ENCODE measurements at places on chromosomes 7 and 10.

- no peak for DNase-seq
Measured at GRCh38 chr7:131657881-131658280, 101.5 kb upstream of the PODXL start.

- no peak for DNase-seq
Measured at GRCh38 chr7:116337018-116337417, 126.7 kb downstream of the TES start.

DNA sequence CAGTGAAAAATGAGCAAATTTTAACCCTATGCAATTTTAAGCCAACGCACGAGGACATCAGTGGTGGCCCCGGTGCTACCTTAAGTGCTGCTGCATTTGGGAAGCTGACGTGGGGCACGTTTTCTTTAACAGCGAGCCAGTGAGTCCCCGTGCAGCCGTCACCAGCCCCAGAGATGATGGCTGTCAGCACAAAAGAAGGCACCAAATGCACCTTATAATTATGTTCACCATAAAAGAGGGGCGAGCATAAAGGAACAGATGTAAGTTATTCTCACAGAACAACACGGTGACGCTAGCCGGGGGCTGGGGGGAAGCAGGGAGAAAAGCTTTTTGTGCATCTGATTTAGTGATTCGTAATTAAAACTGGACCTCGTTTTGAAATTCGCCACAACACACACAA is 260.1 kb downstream of the DNAJB6 start:
- DNase-seq, result no peak

DNA sequence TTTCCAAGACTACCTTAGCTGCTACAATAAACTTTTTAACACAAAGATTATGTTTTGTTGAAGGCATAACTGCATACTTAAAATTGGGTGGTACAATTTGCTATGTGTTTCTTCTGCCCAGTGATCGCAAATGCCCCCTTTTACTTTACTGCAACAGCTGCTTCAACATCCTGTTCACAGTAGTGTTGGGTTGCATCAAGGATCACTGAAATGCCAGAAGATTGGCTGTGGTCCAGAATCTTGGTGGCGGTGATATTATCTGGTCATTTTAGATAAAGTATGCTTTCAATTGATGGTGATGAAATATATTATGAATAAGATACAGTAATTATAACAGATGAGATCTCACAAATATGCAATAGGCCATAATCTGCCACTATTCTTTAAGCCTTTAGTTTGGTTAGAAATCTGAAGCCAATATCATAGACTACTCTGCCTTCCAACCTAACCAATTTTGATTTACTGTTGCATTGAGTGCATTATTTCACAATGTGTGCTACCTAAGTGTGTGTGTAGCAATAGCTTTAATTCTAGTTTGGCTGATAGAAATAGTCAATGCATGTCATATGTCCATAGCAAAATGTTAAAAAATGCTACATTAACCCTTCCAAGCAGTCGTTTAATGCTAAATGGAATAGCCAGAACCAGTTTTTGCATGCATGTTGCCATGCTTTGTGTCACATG is 29.8 kb upstream of the ING3 start:
- no peak for DNase-seq

GRCh38 chr7:115477193-115477651 is 553.3 kb downstream of the TFEC start:
- DNase-seq, result no peak

DNA sequence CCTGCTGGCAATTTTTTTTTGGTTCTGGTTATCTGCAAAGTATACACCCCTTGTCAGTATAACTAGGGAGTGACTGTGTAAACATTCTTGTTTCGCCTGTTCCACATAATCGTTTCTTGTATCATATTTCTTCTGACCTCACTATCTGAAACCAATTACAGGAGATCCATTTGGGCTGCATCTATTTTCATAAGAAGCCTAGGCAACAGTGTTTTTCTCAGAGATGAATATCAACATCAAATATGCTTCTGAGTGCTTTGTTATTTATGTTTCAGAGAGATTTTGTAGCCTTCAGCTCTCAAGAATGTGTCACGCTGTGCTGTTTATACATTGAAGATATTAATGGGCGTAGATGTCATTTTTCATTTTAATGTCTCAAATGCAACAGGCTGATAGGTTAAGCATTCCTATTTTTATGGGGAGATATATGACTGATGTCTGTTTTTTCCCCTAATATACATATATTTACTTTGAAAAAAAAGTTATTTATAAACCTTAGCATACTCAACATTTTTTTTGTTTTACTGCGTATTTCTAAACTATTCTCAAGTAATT is 115.5 kb downstream of the FOXP2 start:
- no peak for DNase-seq

- DNase-seq, result no peak
Measured at GRCh38 chr10:110972231-110973134, 53.1 kb downstream of the SHOC2 start.

DNA sequence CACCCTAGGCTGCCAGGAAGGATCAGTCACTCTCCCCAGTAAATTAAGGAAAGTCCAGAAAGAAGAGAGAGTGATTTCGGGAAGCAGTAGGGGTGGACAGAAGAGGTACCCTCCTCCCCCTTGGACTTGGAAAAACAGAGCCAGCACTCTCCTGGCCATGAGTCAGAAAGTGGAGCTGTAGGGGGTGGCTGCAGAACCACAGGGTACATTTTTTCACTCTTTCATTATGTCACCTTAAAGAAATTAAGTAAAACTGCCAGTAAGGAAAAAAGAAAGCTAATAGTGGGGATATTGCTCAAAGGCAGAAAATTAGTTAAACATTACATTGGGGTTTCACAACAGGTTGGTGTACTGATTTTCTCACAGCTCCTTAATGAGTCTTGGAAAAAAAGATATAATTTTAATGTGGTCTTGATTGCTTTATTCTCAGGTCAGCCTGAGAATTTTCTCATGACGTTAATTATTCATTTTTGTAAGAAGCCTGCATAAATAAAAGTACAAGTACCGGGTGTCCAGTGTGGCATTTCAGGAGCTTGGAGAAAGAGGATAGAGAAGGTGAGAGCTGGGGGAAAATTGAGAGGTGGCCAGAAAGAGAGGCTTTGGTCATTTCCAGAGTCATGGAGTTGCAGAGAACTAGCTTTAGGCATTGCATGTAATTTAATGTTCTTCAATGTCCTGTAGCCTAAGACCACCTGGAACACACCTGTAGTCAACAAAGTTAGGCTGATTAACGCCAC is 23.2 kb upstream of the AOAH start:
- no peak for DNase-seq

GRCh38 chr7:112067632-112068540 is 138.3 kb downstream of the DOCK4 start:
- DNase-seq, result no peak

GRCh38 chr7:22318376-22318775 is 38.6 kb downstream of the RAPGEF5 start:
- DNase-seq, result no peak

DNA sequence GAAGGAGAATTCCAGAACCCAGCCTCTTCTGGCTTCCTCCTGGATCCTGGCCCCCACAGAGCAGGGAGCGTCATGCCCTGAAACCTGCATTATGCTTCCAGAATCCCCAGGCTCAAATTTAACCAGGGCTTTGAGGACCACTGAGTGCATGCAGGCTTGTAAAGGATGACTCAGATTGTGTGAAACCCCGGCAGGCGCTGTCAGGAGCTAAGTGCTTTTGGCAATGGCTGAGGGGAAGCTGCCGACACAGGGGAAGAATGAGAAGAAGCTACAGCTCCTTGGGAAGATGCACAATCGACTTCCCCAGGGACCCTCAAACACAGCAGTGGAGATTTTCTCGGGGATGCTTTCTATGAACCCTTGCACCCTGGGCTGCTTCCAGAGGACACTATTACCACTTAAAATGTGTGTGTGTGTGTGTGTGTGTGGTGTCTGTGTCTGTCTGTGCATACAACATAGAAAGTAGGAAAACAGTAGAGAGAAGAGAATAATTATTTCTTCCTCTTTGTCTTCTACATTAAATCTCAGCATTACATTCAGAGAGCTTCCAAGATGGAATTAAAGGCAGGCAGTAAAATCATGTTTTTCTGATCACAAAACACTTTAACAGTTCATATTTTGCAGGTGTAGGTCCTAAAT is 183.5 kb upstream of the INHBA start:
- no peak for DNase-seq

DNA sequence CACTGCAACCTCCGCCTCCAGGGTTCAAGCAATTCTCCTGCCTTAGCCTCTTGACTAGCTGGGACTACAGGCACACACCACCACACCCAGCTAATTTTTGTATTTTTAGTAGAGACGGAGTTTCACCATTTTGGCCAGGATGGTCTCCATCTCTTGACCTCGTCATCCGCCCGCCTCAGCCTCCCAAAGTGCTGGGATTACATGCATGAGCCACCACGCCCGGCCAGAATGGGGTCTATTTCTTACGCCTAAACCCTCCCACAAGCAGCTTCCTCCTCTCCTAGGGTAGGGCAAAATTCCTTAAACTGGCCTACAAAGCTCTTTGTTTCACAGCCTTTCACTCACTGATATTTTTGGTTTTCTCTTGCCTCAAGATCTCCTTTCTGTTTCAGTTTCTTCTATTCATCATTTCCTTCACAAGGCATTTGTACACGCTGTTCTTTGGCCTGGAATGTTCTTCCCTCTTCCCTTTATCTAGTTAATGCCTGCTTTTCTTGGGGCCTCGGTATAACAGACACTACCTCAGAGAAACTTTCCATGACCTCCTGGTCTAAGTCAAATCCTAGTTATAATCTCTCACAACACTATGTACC is 6.7 kb downstream of the CPEB3 start:
- no peak for DNase-seq

DNA sequence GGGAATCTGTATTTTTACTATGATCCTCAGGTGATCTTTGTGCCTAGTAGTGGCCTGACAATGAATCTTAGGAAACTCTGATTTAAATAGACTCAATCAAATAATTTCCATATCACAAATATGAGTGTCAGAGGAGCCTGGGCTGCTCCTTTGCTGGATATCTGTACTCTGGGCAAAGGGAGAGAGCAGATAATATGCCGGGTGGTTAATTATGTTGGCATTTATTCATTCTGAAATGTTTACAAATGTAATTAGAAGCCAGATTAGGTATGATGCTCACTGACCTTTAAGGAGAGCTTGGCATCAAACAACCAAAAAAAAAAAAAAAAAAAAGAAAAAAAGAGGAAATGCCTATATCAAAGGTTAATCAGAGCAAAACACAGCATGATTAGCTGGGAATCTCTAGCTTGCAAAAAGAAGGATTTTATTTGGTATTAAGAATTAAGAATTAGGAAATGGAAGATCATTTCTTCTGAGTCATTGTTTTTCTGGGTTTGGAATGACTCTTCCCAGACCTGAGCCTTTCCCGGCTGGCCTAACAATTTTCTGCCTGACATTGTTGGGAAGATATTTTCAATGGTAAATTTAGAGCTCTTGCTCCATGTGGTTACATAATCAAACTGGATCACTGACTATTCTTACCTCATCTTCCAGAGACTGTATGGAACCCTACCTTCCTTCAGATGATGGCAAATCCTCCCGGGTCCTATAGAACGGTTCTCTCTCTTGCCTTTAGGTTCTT is 365.3 kb downstream of the REEP3 start:
- DNase-seq, result no peak

- no peak for DNase-seq
Measured at GRCh38 chr10:22760025-22760424, 45.6 kb upstream of the PIP4K2A start.

- no peak for DNase-seq
Measured at GRCh38 chr7:146528581-146528980, 412.0 kb downstream of the CNTNAP2 start.

DNA sequence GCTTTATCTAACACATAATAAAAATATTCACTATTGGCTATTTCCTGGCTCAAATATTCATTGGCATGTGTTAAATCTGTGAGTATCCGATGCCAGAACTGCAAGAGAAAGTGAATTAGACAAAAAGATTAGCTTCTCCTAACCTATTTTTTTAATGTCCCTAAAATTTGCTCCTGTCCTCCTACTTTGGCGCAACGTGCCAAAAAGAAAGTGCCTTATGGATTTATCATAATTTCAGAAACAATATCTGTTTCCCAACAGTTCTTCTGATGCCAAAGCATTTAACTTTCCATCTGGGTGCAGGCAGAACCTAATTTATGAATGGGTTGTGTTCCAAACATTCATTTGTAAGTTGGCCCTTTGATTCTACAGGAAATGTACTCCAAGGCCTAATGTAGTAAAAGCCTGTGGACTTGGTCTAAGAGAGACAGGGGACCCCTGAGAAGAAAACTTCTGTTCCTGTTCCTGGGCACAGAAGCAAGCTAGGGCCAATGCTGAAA is 15.4 kb downstream of the PIP4K2A start:
- DNase-seq, result no peak

GRCh38 chr10:23358357-23358756 is 13.8 kb upstream of the C10orf67 start:
- no peak for DNase-seq

Data from activated CD8-positive, alpha-beta memory T cell treated with anti-CD3 and anti-CD28 coated beads for 1 hour (primary cell).